Daoy (cell line): ENCODE measurements at places on chromosomes 13 and 19. TPM values are rescaled to one million over a fixed set of nuclear protein-coding genes. Genes with fewer than 3 reads are reported as not detected.

Gene ZNF729
- not detected in 2 replicates for total RNA-seq

Gene CARM1
- 20.5 and 24.1 TPM in 2 replicates for total RNA-seq

Gene ANGPTL4
- 0.86 TPM in 1 of 2 replicates, not detected in the other for total RNA-seq

Gene FBXL12
- total RNA-seq = 9.0 and 13.9 TPM in 2 replicates

Gene PTH2
- not detected in 2 replicates for total RNA-seq

DNA sequence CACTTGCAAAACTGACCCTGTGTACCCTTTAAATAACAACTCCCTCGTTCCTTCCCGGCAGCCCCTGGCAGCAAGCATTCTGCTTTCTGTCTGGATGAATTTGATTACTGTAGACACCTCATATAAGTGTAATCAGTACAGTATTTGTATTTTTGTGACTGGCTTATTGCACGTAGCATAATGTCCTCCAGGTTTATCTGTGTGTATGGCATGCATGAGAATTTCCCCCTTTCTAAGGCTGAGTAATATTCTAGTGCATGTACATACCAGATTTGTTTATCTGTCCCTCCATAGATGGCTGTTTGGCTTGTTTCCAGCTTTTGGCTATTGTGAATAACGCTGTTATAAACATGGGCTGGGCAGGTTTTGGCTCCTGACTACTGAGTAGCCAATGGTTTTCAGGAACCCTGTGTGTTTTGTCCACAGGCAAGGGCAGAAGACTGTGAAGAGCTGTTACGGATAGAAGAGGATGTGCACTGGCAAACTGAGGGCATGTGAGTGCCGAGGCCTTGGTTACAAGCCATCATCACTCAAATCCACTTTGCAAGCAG lies 98.0 kb downstream of the ESD start:
- no peak for DNase-seq

GRCh38 chr19:47239152-47239551 lies 8.2 kb upstream of the BBC3 start:
- DNase-seq = no peak

- no peak for DNase-seq
Observed at GRCh38 chr13:92317066-92317465, 909.5 kb upstream of the GPC6 start.

- DNase-seq = no peak
Observed at GRCh38 chr13:65606622-65607021, 1623.5 kb downstream of the PCDH9 start.

DNA sequence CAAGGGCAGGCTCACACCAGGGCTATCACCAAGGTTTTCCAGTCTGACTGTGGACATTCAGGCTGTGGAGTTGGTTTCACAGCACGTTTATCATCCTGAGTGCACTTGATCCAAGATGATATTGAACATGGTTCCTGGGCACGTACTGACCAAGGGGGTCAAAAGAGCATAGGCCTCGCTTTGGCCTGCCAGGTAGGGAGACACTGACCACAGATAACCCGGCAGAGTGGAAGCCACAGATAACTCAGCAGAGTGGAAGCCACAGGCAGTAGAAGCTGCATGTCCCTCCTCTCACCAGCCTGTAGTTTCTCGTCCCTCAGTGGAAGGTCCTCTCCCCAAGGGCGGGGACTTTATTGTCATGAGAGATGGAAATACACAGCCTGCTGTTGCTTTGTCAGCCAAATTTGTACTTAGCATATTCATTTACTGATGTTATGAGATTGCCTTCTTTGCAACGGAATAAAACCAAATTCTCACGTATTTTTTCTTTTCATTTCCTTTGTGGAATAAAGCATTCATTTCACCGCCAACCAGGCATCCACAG lies 8.8 kb upstream of the KRTDAP start:
- DNase-seq = no peak

GRCh38 chr19:56158170-56158757 lies 17.2 kb downstream of the ZNF444 start:
- no peak for DNase-seq

GRCh38 chr19:44800461-44800860 lies 8.4 kb upstream of the BCAM start:
- peak; percentile 86 for DNase-seq

DNA sequence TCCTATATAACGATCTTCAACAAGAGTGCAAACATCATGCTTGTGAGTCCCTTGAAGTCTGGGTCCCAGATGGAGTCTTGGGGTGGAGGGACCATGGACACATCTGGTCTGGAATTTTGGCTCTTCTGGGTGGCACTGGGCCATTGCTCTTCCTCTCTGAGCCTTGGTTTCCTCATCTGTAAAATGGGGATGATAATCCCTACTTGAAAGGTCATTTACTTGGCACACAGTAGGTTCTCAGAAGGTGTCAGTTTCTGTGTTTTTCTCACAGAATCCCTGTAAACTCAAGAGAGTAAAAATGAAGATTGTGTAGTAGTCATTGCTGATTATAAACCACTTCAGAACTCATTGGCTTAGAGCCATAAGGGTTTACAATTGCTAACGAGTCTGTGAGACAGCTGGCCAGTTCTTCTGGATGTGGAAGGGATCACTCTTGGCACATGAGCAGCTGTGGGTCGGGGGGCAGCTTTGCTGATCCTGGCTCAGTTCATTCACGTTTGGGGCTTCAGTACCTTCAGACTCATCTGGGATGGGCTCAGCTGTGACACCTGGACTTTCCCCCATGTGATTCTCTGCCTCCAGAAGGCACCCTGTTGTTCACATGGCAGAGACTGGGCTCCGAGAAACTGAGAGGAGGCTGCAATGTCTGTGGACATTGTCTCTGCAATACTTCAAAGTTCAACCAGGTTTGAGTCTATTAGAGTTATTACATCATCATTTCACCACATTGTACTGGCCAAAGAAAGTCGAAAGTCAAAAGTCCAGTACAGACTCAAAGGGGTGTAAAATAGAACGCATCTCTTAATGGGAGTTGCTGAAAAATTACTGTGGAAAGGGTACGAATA lies 7.8 kb downstream of the CYP4F12 start:
- DNase-seq = no peak

DNA sequence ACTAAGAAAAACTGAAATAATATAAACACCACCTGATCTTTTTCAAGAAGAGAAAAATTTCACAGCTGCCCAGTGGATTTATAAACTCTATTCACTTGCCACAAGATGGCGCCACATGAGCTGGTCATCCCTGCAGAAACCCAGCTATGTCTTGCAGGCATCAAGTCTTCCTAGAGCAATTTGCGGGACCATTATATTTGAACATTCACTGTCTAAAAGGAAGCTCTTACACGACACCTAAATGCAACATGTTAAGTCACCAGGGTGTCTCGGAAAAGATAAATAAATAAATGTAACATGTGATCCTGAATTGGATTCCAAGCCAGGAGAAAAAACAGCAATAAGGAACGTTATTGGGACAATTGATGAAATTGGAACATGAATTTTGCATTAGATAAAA lies 20.3 kb upstream of the AKT2 start:
- DNase-seq = peak; percentile 85

- DNase-seq = no peak
Observed at GRCh38 chr13:75073786-75074185, 408.2 kb downstream of the TBC1D4 start.

- no peak for DNase-seq
Observed at GRCh38 chr19:46390121-46390858, 23.1 kb downstream of the CCDC8 start.

DNA sequence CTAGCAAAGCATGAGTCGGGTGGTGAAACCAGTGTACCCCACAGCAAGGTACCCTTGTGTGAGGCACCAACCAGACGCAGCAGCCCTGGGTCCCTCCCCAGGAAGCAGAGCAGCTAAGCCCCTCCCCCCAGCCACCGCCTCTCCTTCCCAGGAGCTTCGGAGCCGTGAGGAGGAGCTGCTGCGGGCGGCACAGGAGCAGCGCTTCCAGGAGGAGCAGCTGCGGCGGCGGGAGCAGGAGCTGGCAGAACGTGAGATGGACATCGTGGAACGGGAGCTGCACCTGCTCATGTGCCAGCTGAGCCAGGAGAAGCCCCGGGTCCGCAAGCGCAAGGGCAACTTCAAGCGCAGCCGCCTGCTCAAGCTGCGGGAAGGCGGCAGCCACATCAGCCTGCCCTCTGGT lies 12.4 kb downstream of the TTC9B start:
- DNase-seq = no peak

GRCh38 chr13:26727633-26728032 lies 33.0 kb downstream of the GPR12 start:
- no peak for DNase-seq

GRCh38 chr13:109667807-109668291 lies 118.5 kb downstream of the IRS2 start:
- peak; percentile 16 for DNase-seq
